ENCODE measurements at places on chromosomes 5 and 9. TPM values are rescaled to one million over a fixed set of nuclear protein-coding genes. Genes with fewer than 3 reads are reported as not detected.

GRCh38 chr5:18051953-18052352 is 417.7 kb downstream of the TAF11L14 start:
- no peak for DNase-seq

DNA sequence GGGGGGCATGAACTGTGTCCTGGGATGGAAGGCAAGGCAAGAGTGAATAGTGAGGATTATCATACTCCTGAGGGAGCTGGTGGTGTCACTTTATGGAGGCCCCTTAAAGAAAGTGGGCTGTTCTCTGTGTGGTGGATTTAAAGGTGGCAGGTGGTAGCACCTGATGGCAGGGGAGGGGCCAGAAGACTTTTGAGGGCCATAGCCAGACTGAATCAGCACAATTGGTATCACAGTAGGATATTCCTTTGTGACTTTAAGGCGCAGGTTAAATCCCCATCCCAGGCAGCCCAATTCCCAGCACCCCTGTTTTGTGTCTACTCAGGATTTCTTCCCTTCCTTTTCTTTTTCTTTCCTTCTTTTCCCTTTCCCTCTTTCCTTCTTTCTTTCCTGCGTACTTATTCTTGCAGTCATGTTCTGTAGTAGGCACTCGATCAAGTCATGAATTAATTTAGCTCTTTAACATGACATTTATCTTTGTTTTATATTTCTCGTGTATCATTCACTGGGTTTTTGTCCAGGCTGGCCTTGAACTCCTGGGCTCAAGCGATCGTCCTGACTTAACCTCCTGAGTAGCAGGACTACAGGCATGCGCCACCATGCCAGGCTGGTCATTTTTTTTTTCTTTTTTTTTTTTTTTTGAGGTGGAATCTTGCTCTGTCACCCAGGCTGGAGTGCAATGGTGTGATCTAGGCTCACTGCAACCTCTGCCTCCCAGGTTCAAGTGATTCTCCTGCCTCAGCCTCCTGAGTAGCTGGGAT is 11.0 kb upstream of the PCBD2 start:
- no peak for DNase-seq

- peak; percentile 58 for DNase-seq
These were observed 51.0 kb upstream of the IFNK start for GRCh38 chr9:27473111-27473529.

DNA sequence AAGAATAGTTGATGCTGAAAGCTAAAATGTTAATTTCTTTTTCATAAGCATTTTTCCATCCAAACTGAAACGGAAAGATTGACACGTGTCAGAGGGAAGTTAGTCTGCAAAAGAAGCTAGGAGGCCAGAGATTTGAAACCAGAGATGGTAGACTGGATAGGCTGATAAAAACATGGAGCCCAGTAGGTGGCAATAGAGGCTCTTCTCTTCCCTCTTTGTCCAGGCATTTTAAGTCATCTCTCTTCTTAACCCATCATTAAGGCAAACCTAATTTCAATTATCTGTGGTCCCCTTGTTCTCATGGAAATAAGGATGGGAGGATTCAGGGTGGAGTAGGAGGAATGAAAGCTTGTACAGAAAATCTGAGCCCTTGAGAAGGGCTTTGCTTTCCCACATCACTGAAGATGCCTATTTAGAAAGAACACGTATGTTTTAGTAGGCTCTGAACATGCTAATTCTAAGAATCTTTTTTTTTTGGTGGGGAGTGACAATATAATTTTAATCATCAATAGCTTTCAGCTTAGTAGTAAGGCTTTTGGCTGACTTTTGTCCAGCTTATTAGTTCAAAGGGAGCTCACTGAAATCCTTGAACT is 66.6 kb downstream of the ZNF474 start:
- no peak for DNase-seq

DNA sequence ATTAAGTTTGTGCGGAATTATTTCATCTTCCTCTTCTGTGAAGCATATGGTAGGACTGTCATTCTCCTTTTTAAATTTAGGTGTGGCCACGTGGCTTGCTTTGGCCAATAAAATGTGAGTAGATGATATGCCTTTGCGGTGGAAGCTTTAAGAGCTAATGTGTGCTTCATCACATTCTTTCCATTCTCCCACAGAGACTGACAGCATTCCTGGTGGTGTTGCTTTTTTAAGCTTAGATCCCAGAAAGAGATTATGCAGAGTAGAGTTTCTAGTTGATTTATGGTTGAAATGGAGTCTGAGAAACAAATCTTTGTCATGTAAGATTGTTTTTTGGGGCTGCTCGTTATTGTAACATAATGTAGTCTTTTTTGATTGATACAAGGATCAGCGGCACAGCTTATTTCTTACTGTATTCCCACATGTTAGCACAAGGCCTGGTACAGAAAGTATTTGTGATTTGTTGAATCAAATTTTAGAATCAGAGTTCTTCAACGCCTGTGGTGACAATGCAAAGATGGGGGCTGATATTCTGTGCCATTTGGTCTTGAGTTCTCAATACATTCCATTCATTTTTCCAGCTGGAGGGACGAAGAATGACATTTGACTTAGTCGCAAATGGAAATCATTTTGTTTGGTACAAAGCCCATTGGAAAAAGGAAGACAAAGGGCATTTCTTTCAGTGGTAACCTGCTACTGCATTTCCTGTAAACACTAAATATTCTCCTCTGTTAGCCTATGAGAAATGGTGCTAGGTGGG is 209.9 kb upstream of the VLDLR start:
- DNase-seq: no peak

- no peak for DNase-seq
These were observed 23.4 kb downstream of the LURAP1L start for GRCh38 chr9:12798066-12798770.

DNA sequence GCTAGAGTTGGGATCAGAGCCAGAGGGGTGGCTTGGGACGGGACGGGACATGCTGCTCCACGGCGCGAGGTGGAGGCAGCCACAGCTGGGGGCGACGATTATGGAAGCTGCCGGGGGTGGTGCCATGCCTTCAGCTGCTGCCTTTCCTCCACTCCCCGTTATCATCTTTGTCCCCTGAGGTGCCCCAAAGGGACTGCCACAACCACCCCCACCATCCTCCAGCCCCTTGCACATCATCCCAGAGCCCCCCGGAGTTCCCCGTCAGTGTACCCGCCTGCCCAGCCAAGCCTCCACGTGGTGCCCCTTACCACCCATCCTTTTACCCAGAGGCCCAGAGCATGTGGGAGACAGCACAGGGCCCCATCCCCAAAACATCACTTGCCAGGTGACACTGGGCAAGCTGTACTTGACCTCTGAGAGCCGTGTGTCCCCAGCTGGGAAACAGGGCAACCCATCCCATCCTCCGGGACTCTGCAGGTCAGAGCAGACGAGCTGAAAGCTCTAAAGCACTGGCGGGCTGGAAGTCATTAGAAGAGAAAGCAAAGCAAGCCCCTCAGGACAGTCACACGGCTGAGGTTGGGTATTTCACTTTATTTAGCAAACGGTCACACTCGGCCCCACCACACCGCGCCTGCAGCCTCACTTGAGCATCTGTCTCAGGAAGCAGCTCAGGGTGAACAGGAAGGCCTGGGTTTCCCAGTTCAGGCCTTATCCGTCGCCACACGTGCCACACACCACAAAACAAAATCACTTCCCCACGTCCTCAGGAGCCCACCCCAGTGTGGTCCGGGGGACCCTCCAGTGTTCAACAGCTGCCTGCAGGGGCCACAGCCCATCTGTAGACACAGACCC is 19.5 kb upstream of the MXD3 start:
- DNase-seq: peak; percentile 79

DNA sequence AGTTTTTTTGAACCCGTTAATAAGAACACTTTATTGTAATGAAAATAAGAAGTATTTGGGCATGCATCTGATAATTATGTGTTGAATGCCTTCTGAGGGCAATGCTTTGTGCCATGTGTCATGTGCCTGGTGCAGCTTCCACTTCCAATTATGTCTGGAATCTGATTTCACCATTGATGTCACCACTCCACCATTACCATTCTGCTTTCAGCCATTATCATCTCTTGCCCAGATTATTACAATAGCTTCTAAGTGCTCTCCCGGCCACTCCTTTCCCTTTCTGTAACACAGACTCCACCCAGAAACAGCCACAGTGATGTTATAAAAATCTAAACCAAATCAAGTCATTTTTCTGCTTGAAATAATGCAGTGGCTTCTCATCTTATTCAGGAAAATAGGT is 171.7 kb downstream of the C9orf152 start:
- no peak for DNase-seq

PARP8 gene
- polyA plus RNA-seq: 17.6 TPM
